ENCODE measurements at places on chromosomes 11 and 22.

DNA sequence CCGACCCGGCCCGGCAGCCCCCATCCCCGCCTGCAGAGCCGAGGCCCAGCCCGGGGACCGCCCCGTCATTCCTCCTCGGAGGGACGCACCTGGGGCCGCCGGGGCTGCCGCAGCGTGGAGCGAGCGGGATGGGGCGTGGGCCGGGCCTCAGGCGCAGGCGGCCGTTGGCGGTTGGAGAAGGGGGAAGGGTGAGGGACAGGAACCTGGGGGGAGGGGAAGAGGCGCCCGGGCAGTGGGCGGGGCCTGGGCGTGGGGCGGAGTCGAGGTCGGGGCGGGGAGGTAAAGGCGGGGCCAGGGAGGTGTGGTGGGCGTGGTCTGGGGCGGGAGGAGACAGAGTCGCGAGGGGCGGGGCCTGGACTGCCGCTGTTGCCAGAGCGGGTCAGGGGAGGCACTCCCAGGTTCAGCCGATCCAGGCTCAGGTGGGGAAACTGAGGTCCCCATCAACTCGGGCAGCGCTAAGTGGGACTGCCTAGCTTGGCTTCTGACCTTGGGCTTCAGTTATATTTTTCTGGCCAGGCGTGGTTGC, at the start of gene TESMIN:
TESMIN (minus strand) TSS at position 190 of the 526 bp plus-strand sequence. CDS start 860 bp downstream, outside the sequence.
- H3K4me3 ChIP-seq = peak within 1 kb of the TSS; percentile 76
- peak within 1 kb of the TSS; percentile 56 for H3K27ac ChIP-seq
- peaks cover 19% of the 10 kb centered on the region for H3K4me1 ChIP-seq

DNA sequence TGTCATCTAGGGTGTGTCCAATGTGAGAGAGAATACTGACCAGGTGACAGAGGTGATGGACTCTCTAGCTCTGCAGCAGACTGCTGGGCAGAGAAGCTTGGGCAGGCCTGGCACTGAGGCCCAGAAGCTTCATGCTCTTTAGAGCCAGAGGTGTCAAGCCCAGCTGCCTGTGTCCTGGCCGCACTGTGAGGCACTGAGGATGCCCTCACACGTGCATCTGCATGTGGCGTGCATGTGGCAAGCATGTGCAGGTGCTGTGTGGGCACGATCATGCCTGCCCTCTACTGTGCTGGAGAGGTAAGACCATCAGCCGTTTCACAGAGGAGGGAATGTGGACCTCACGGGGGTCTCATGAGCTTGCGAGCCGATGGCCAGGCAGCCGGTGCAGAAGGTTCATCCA, 15.8 kb upstream of the TXNRD2 start:
- H3K4me1 ChIP-seq = peaks cover 19% of the 10 kb centered on the region
- H3K4me3 ChIP-seq = no peak overlapping the region
- H3K36me3 ChIP-seq = no peaks in the 10 kb centered on the region
- DNase-seq = no peak
- no peaks in the 10 kb centered on the region for H3K27me3 ChIP-seq
- no peak overlapping the region for H3K27ac ChIP-seq

- H3K27ac ChIP-seq = no peak overlapping the region
- H3K36me3 ChIP-seq = peaks cover 4% of the 10 kb centered on the region
- no peaks in the 10 kb centered on the region for H3K27me3 ChIP-seq
- H3K4me3 ChIP-seq = no peak overlapping the region
- DNase-seq = no peak
- H3K4me1 ChIP-seq = peaks cover 3% of the 10 kb centered on the region
Observed at GRCh38 chr11:2744166-2744565, 44.4 kb upstream of the KCNQ1OT1 start.

DNA sequence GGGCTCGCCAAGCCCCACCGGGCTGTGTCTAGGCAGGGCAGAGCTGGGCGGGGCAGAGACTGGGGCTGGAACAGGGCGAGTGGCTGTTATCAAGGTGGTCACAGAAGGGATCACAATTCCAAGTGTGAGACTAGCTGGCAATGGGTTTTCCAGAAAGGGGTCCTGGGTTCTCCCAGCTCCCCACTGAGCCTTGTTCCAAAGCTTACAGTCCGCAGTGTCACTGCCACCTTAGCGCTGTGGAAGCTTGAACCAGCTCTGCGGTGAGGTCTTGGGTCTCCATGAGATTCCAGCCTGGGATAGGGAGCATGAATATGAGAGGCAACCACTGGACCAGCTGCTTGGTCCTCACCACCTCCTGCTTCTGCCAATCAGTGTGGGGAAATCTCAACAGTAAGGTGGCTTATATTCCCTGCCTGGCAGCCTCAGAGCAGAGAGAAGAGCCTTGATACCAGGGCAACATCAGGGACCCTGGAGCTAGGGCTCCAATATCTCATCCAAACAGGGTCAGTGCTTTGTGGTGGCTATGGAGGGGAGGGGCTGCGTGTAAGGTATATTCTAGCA, 831 bp downstream of the CD44 start:
- peaks cover 2% of the 10 kb centered on the region for H3K27me3 ChIP-seq
- peaks cover 66% of the 10 kb centered on the region for H3K4me1 ChIP-seq
- H3K36me3 ChIP-seq = peaks cover 14% of the 10 kb centered on the region
- H3K4me3 ChIP-seq = peak overlapping the region; percentile 97
- no peak for DNase-seq

- no peaks in the 10 kb centered on the region for H3K36me3 ChIP-seq
Observed at GRCh38 chr11:106983991-106984390, 34.3 kb downstream of the GUCY1A2 start.

GRCh38 chr22:41841085-41841712, 8.3 kb downstream of the SREBF2 start:
- H3K4me3 ChIP-seq = no peak overlapping the region
- no peaks in the 10 kb centered on the region for H3K36me3 ChIP-seq
- no peak for DNase-seq
- no peak overlapping the region for H3K27ac ChIP-seq
- no peaks in the 10 kb centered on the region for H3K27me3 ChIP-seq
- H3K4me1 ChIP-seq = peaks cover 55% of the 10 kb centered on the region

- no peaks in the 10 kb centered on the region for H3K36me3 ChIP-seq
- no peak overlapping the region for H3K27ac ChIP-seq
- no peak overlapping the region for H3K4me3 ChIP-seq
- no peaks in the 10 kb centered on the region for H3K27me3 ChIP-seq
- peaks cover 3% of the 10 kb centered on the region for H3K4me1 ChIP-seq
- DNase-seq = peak; percentile 52
Observed at GRCh38 chr11:66489636-66490035, 9.4 kb downstream of the DPP3 start.

DNA sequence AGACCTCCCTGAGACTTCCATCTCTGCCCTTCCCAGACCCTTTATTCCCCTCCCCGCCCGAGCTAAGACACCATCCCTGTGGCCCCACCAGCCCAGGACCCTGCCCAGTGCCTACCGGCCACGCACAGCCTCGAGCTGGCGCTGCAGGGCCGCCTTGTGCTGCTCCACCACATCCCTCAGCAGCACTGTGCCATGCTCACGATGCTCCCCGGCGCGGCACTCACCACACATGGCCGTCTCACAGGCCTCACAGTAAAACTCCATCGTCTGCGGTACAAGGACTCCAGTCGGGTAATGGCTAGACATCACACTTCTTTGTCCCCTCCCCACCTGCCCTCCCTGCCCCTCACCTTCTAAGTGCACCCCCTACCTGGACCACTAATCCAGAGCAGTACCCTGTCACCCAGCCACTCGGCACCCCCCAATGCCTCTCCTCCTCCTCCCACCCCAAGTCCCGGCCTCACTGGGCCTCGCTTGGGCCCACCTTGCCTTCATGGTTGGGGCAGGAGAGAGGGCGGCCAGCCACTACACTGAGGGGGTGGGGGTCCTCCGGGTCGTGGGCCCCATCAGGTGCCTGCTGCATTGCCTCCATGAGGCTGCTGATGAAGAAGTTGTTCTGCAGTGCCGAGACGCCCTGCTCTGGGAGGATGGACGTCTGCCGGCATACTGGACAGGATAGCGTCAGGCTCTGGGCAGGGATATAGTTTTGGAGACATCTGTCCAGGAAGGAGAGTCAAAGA, 16.0 kb downstream of the TRIM3 start:
- H3K27me3 ChIP-seq = no peaks in the 10 kb centered on the region
- no peak for DNase-seq
- no peaks in the 10 kb centered on the region for H3K4me1 ChIP-seq
- peaks cover 35% of the 10 kb centered on the region for H3K36me3 ChIP-seq
- H3K27ac ChIP-seq = no peak overlapping the region

DNA sequence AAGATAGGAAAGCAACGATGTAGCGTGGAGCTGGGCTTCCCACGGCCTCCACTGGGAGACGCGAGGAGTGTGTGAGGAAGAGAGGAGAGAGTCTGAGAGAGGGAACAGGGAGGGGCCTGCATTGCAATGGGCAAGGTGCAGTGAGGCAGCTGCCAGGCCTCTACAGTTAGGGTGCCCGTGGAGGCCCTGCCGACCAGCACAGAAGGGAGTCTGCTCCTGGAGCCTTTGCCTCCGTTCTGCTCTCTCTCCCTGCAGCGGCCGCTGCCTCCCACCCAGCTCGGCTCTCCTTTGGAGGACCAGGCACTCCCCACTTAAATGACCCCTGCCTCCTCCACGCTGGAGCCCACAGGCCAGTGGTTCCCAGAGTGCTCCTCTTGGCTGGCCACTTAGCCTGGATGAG, 181.7 kb downstream of the EFCAB6 start:
- no peaks in the 10 kb centered on the region for H3K27me3 ChIP-seq
- no peak overlapping the region for H3K27ac ChIP-seq
- H3K36me3 ChIP-seq = no peaks in the 10 kb centered on the region
- DNase-seq = no peak

GRCh38 chr22:30262917-30263741, 3.5 kb downstream of the OSM start:
- H3K4me3 ChIP-seq = peak overlapping the region; percentile 52
- H3K27ac ChIP-seq = no peak overlapping the region
- H3K36me3 ChIP-seq = no peaks in the 10 kb centered on the region
- H3K27me3 ChIP-seq = no peaks in the 10 kb centered on the region
